Cardiac septum (tissue), 1 donor: ENCODE measurements at places on chromosomes 4 and X. TPM values are rescaled to one million over a fixed set of nuclear protein-coding genes. Genes with fewer than 3 reads are reported as not detected.

GRCh38 chr4:145278341-145279121 lies 98.1 kb upstream of the OTUD4 start:
- no peak for DNase-seq

Gene NALF2
- 4.4 TPM for total RNA-seq

Gene RPA4
- 0.48 TPM for total RNA-seq

GRCh38 chrX:15838017-15838416 lies 16.6 kb downstream of the AP1S2 start:
- no peak for DNase-seq

Gene SLIT2
- total RNA-seq: 8.6 TPM

GRCh38 chrX:153925387-153925738 lies 701 bp downstream of the ARHGAP4 start:
- no peak for DNase-seq

- DNase-seq: no peak
Measured at GRCh38 chrX:124239324-124239723, 93.1 kb upstream of the TEX13D start.

DNA sequence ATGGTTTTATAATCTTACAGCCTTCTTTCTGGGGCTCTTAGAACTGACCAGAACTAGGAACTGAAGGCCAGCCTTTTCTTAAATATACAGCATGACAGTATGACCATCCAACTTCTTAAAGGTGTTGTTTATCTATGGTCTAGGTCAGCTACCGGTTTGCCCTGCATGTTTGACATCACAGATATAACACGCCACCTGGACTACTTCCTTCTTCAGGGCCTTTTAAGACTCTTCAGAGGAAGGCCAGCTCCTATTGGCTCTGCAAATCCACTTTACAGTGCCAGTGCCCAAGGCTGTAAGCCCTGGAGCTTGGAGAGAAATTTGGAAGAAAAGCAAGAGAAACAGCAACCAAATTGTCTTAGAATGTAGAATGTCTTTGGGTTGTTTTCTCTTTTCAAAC lies 185.5 kb downstream of the MGST2 start:
- DNase-seq: no peak

DNA sequence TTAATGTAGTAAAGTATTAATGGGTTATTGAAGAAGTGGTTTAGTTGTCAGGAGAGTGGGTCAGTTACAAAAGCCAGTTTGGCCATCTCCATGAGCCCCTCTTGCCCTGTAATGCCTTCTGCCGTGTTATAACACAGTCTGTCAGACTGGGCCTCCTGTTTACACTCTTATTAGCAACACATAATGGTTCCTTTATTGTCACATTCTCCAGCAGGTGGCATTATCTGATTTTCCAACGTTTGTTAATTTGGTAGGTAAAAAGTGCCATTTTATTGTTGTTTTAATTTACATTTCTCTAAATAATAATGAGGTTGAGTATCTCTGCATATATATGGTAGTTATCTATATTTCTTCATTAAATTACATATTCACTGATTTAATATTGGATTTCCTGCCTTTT lies 560.8 kb downstream of the FGF13 start:
- DNase-seq: no peak

DNA sequence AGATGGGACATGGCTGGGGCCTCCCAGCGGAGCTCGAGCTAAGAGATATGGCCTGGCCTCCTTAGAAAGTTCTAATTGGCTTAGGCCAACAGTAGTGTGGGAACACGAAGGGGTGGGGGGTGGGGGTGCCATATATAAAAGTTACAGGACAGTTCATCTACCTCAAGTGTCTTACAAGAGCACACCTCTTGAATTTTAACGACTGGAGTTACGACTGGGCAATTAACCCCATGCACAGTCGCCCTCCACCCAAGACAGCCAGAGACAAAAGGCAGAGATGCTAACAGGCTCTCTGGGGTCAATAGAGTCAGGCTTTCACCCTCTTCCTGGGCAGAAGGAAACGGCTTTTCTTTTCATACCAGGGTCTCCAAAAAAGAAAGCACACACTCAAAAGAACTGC lies 302.2 kb downstream of the BCOR start:
- DNase-seq: no peak

Gene OCIAD1
- total RNA-seq: 137 TPM

GRCh38 chr4:99827454-99827853 lies 10.8 kb downstream of the DAPP1 start:
- DNase-seq: no peak

GRCh38 chrX:29315931-29316330 lies 728.7 kb downstream of the IL1RAPL1 start:
- DNase-seq: no peak

DNA sequence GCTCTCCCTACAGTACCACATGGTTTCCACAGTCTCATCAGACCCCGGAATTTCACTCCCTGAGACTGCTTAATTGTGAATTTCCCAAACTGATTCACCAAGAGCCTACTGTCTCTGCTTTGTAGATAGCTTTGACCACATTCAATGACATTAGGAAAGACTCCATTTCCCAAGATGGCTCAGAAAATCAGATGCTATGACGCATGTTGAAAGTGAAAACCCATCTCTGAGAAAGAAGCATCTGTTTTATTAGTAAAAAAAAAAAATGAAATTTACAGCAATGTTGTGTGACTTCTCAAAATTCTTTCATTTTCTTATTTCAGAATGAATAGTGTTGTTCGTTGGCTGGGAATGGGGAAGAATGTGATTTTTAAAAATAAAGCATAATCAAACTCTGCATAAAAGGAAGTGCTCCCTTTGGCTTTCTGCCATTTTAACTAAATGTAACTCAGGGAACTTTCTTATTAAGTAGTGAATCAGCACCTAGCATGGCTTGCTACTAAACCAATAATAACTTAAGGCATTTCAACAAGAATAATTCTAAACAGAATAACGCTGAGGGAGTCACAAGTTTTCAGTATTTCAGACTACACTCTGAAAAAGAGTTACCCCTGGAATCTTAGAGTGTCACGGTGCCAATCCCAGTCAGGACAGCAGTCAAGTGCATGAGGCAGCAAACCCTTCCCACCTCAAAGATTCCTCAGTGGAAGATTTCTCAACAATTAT lies 97.4 kb upstream of the MYOZ2 start:
- DNase-seq: no peak

GRCh38 chr4:42733380-42733779 lies 76.5 kb upstream of the ATP8A1 start:
- no peak for DNase-seq

Gene ARHGAP4
- 22.9 TPM for total RNA-seq

GRCh38 chr4:142574306-142574705 lies 271.8 kb downstream of the INPP4B start:
- no peak for DNase-seq

GRCh38 chr4:4269856-4270255 lies 20.1 kb downstream of the LYAR start:
- DNase-seq: no peak

Gene HDAC8
- total RNA-seq: 23.4 TPM

Gene MID2
- 5.6 TPM for total RNA-seq
